ENCODE measurements at places on chromosomes 3 and 15. TPM values are rescaled to one million over a fixed set of nuclear protein-coding genes. Genes with fewer than 3 reads are reported as not detected.

GRCh38 chr3:104805042-104805441 lies 561.7 kb upstream of the ALCAM start:
- DNase-seq: no peak

GRCh38 chr15:73711526-73711925 lies 27.3 kb downstream of the CD276 start:
- DNase-seq: no peak

DNA sequence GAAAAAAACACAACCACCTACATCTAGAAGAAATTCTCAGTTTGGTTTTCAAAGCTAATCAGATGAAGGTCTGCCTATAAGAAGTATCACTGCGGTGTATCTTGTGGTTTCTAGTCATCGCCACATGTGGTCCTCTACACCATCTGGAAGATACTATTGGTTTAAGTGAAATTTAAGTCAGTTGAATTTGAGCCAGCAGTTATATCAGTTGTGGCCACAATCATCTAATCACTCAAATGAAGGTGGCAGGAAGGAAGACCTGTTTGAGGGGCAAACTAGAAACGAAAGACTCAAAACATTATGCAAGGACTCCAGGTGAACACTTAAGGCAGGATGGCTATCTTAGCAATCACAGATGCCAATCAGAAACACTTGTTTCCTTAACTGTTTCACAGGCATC lies 48.7 kb downstream of the ETV5 start:
- DNase-seq: peak; percentile 14

The FBXO40 gene
- polyA plus RNA-seq: 0.08 TPM

The MESP1 gene
- polyA plus RNA-seq: 1.2 TPM

DNA sequence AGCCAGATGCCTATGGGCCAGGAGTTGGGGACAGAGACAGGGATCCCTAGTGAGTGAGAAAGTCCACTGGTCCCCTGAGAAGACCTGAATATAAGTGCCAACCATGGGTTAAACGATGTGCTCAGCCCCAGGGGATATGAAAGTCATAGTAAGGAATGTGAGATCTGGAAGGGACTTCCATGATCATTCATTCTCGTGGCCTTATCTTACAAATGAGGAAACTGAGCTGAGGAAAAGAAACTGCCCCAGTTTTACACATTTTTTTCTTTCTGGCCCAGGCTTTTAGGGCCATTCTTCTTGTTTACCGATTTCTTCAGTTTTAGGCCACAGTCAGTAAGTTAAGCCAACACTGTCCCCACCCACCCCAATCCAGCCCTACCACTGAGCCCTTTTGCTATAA lies 11.1 kb downstream of the CD80 start:
- DNase-seq: no peak

DNA sequence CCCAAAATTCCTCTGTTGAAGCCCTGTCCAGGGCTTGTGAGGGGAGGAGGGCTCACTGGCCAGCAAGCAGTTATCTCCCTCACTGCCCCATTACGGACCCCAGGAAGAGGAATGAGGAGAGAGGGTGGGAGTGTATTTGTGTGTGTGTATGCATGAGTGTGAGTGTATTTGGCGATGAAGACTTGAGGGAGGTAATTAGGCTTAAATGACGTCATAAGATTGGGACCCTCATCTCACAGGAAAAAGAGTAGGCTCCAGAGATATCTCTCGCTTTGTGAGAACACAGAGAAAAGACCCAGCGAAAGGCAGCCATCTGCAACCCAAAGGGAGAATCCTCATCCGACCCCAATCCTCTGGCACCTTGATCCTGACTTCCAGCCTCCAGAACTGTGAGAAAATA lies 32.2 kb downstream of the ADCY5 start:
- no peak for DNase-seq

The TM4SF4 gene
- not detected for polyA plus RNA-seq

The LRRC3B gene
- not detected for polyA plus RNA-seq

The ABI3BP gene
- polyA plus RNA-seq: not detected

The EPHA3 gene
- not detected for polyA plus RNA-seq

GRCh38 chr3:89375451-89375850 lies 268.0 kb downstream of the EPHA3 start:
- DNase-seq: no peak

The MYH15 gene
- not detected for polyA plus RNA-seq

DNA sequence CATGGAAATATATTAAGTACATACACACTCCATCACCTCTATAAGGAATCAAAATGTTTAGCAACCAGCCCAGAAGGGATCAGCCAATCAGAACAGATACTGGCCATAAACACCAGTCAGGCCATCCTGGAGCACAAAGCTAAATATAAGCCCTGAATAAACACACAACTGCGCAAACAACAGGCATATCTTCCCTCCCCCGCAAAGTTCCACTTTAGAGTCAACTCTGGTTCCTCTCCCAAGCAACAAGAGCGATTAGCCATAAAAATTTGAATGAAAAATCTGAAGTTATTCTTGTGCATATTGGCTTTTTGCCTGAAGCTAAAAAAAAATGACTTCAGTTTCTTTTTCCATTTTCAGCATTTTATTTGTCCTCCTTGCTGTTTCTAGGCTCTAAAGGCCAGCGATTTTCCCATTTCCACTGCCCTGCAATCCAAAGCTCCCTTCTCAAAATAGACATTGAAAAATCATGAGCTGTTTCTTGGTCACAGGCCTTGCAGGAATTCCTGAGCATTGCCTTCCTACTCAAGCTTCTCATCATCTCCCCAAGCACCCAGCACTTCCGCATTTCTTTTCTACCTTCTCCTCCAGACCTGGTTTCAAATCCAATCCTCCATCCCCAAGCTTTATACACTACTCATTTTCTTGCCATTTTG lies 247.9 kb downstream of the ZMAT3 start:
- DNase-seq: no peak

DNA sequence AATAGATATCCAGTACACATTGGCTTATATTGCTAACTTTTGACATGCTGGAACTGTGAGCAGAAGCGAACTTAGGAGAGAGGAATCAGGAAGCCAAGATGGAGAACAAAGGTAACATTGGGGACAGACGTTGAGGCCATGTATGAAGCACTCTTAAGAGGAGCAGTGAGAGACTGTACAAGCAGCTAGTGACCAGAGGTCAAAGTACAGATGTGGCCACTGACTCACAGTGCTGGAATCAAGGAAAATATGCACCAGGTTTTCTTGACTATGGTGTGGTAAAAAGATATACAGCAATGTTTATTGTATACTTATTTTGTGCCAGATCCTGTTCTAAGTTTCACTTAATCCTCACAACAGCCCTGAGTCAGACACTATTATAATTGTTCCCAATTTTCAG lies 2.0 kb upstream of the IL20RB start:
- no peak for DNase-seq

GRCh38 chr3:71701251-71701762 lies 23.9 kb downstream of the EIF4E3 start:
- no peak for DNase-seq

- DNase-seq: no peak
These were observed 6.8 kb downstream of the ANXA2 start for GRCh38 chr15:60390871-60391501.

The RPL29 gene
- 967 TPM for polyA plus RNA-seq

The RTP1 gene
- polyA plus RNA-seq: not detected

GRCh38 chr15:77012868-77013267 lies 17.9 kb downstream of the PSTPIP1 start:
- DNase-seq: peak; percentile 59
